T-helper 2 cell treated with Interferon-gamma antibody and Interleukin-4, amounts not matched to agents 5 μg/mL and 100 μg/mL, for 36 hours (primary cell): ENCODE measurements at places on chromosomes 5 and 9.

DNA sequence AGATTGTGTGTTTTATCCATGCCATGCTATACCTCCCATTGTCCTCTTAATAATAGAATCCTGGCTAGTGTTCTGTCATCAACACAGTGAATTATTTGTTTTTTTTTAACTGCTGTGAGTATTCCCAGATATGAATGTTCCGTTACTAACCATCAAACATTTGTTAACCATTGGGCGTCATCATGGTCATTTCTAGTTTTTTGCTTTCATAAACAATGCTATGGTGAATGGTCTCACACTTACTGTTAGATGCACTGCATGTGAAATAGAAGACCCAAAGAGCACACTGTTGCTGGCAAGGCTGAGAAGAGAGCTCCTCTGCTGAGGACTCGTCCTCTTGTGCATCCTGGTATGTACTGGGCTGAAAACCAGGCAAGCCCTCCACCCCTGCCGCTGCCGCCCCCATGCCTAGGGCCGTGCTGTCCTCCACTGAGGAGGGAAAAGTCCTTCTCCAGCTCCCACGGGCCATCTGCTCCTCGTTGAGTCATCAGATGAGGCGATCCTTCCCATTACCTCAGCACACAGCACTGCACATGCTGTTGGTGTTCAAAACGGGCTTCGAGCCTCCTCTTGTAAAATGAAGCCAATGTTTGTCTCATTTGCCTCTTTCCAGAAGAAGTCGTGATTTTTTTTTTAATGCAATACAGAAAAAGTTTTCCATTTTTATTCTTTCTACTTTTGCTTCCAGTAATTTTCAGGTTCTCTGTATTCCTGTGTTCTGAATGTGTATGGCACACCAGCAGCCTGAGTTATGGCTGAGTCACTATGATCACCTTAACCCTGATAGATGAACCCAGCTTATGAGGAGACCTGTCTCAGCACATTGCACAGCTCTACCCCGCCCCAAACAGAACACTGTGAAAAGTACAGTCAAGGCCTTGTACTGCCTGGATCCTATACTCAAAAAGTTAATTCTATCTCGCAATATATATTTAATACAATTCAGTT is 219.0 kb downstream of the AOPEP start:
- no peak for DNase-seq

DNA sequence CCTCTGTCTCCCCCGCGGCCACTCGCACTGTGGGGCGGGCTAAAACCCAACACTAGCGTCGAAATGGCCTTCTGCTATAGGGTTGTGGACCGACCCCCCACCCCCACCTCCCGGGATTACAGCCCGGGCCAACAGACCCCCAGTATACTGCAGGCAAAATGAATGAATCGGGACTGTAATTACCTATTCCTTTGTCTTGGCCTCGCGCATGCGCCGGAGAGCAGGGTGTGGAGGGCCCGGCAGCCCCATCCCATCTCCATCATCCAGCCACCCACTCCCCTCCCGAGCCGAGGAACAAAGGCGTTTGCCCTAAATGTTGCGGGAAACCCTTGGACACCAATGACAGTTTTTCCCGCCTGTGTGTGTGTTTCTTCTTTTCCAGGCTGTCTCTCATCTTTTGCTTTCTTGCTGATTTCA is 1.6 kb downstream of the BASP1 start:
- DNase-seq: no peak

GRCh38 chr9:130259044-130259443 is 6.5 kb upstream of the HMCN2 start:
- DNase-seq: no peak

- DNase-seq: no peak
These were observed 109.8 kb upstream of the SNX2 start for GRCh38 chr5:122665051-122665450.

- no peak for DNase-seq
These were observed 52.8 kb downstream of the S1PR3 start for GRCh38 chr9:89044104-89044503.
